ENCODE measurements at places on chromosomes 4 and X.
A peak's percentile ranks its signal among the peaks of the same experiment; 100 is the strongest.

- no peak overlapping the region for H3K27ac ChIP-seq
- no peaks in the 10 kb centered on the region for H3K36me3 ChIP-seq
- no peak overlapping the region for H3K4me3 ChIP-seq
- no peaks in the 10 kb centered on the region for H3K27me3 ChIP-seq
- no peaks in the 10 kb centered on the region for H3K4me1 ChIP-seq
Measured at GRCh38 chrX:119442286-119442685, 26.0 kb upstream of the SLC25A5 start.

- no peak overlapping the region for H3K4me3 ChIP-seq
- no peaks in the 10 kb centered on the region for H3K27me3 ChIP-seq
- peak; percentile 89 for DNase-seq
- peaks cover 27% of the 10 kb centered on the region for H3K4me1 ChIP-seq
- H3K36me3 ChIP-seq, result no peaks in the 10 kb centered on the region
Measured at GRCh38 chr4:144906181-144906925, 191.6 kb downstream of the ANAPC10 start.

GRCh38 chrX:13821738-13822137 is 4.8 kb upstream of the GPM6B start:
- H3K36me3 ChIP-seq, result no peaks in the 10 kb centered on the region
- H3K4me3 ChIP-seq, result no peak overlapping the region
- H3K27ac ChIP-seq, result no peak overlapping the region
- no peaks in the 10 kb centered on the region for H3K27me3 ChIP-seq

DNA sequence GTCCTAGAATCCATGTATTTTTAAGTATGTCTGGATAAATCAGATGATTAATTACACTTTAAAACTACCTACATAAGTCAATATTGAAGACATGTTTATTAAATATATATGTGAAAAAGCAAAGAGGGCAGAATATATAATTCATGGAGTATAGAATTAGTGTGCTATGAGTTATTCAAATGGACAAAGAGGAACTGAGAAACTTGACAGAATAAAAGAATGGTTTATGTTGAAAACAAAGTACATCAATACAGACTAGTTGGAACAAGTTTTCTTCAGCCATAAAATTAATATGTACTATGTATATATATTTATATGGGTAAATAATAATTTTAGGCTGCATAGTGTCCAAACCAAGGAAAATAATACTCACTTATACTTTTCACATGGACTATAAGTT is 173.5 kb downstream of the NPFFR2 start:
- H3K36me3 ChIP-seq, result no peaks in the 10 kb centered on the region
- no peak overlapping the region for H3K27ac ChIP-seq
- H3K4me3 ChIP-seq, result no peak overlapping the region
- no peaks in the 10 kb centered on the region for H3K4me1 ChIP-seq
- no peaks in the 10 kb centered on the region for H3K27me3 ChIP-seq
- no peak for DNase-seq

GRCh38 chr4:139457318-139457717 is 3.4 kb downstream of the RAB33B start:
- H3K4me3 ChIP-seq, result no peak overlapping the region
- H3K4me1 ChIP-seq, result peaks cover 12% of the 10 kb centered on the region
- H3K27me3 ChIP-seq, result no peaks in the 10 kb centered on the region
- no peak for DNase-seq
- no peaks in the 10 kb centered on the region for H3K36me3 ChIP-seq
